Glomerular endothelial cell (primary cell): ENCODE measurements at places on chromosomes 12 and 14.

GRCh38 chr12:59763835-59764234 lies 168.0 kb downstream of the SLC16A7 start:
- no peak for DNase-seq

DNA sequence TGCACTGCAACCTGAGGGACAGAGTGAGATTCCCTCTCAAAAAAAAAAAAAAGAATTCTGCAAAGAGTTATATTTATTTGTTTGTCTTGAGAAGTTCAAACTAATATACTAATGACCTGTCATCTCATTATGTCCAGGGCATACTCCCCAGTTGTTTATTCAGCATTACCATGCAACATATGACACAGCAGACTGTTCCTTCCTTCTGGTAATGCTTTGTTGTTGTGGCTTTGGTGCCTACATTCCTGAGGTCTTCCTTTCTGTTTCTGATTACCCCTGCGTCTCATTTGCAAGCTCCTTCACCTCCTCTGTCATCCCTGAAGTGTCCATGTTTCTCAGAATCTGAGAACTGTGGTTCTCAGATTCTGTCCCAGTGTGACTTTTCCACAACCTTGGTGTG lies 55.3 kb downstream of the DERA start:
- no peak for DNase-seq

GRCh38 chr14:37588956-37589714 lies 5.9 kb downstream of the FOXA1 start:
- no peak for DNase-seq

- no peak for DNase-seq
These were observed 58.6 kb downstream of the KCNA5 start for GRCh38 chr12:5102261-5102789.

DNA sequence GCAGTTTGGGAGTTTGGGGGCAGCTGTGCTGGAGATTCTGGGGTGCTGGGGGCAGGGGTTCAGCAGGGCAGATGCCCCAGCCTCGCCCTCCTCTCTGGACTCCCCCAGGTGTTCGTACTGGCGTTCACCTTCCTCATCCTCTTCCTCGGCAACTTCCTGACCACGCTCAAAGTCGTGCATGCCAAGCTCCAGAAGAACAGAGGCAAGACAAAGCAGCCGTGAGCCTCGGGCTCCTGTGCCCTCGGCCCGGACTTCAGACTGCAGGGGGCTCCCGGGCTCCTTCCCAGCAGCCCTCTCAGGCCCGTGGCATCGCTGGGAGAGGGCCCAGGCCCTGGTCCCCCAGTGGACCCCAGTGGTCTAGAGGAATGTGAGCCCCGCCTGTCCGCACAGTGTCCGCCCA lies 18.0 kb downstream of the RHOF start:
- no peak for DNase-seq

DNA sequence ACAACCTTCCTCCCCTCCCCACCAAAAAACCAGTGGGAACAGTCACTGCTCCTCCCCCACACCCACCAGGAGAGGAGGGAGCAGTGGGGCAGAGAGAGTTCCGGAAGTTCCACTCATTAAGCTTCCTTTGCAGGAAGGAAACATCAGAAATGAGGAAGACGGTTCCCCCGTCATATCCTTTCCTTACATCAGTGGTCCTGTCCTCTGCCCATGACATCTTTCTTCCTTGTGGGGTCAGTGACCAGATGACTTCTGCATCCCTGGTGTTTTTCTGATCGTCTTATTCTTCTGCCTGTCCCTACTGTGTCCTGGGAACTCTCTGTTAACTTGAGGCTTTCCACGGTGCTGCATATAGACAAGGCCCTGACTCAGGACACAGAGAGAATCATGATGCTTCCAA lies 40.8 kb upstream of the SPTLC2 start:
- no peak for DNase-seq

- no peak for DNase-seq
These were observed 67.2 kb upstream of the HMGA2 start for GRCh38 chr12:65756956-65757511.

GRCh38 chr12:10965476-10965875 lies 21.2 kb downstream of the TAS2R50 start:
- no peak for DNase-seq
